ENCODE measurements at places on chromosomes 16 and 17.

DNA sequence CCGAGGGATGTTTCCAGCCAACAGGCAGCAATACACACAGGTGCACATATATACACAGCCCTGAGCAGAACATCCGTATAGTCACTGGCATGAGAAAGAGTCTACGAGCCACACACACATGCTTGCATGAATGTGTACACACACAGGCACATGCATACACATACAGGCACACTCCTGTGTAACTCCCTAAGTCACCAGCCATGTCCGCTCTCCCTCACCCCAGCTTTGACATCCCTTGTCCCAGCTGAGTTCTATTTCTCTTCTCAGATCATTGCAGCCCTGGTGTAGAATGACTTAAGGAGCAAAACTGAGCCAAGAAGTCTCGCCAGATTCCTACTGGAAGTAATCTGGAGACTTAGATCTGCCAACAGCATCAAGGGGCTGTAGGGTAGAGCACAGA, 13.1 kb downstream of the CDRT4 start:
- DNase-seq: no peak

GRCh38 chr17:17070931-17071330, 28.7 kb downstream of the MPRIP start:
- DNase-seq: no peak

GRCh38 chr17:10777131-10777807, 26.6 kb downstream of the TMEM238L start:
- no peak for DNase-seq

DNA sequence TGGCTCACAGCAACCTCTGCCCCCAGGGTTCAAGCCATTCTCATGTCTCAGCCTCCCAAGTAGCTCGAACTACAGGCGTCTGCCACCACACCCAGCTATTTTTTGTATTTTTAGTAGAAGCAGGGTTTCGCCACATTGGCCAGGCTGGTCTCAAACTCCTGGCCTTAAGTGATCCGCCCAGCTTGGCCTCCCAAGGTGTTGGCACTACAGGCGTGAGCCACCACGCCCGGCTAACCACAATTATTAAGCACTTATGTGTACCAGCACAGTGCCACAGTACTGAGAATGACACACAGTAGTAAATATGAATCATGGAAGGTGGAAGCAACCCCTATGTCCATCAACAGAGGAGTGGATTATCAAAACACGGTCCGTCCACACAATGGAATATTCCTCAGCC, 49.8 kb downstream of the COTL1 start:
- no peak for DNase-seq

- DNase-seq: no peak
Measured at GRCh38 chr16:47129755-47130435, 13.8 kb downstream of the NETO2 start.

DNA sequence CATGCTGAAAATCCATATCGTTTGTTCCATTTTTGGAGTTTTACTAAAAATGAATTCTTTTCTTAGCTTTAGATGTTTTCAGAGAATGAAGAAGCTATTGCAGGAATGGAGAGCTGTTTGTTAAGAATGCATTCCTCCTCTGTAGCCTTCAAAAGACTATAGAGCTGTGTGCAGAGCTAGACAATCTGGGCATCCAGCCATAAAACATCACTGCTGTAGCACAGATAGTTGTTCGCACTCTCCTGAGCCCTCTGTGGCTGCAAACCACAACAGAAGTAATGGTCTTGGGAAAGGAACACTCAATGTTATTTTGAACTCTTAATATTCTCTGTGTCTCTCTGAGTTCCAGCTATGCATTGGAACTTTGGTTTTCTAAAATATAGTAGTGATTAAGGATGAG, 4.9 kb downstream of the TNRC6C start:
- DNase-seq: no peak

DNA sequence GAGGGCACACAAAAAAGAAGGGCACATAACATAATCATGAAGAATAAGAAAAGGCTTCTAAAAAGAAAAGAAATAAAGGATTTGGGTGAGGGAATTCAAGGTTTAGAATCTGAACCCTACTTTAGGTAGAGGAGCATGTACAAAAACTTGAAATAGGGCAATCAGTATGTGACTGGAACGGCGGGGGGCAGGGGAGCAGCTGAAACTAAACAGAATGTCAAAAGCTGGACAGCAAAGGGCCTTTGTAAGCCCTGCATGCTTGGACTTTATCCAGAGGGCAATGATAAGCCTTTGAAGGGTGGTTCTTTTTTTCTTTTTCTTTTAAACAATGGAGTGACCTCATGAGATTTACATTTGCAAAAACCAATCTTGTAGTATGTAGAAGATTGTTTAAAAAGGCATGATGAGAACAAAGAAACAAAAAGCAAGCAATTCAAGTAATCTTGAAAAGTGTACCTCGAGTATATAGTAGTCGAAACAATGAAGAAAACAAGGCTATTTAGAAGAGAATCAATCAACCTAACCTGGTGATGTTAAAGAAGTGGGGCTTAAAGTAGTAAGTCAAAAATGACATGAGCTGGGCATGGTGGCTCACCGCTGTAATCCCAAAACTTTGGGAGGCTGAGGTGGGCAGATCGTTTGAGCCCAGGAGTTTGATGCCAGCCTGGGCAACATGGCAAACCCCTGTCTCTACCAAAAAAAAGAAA, 46.7 kb upstream of the ANKFY1 start:
- DNase-seq: no peak

GRCh38 chr16:49788572-49788971, 67.3 kb downstream of the ZNF423 start:
- no peak for DNase-seq

- DNase-seq: no peak
Measured at GRCh38 chr17:37278247-37278894, 97.4 kb upstream of the C17orf78 start.

GRCh38 chr17:36935671-36936454, 1.4 kb upstream of the LHX1 start:
- DNase-seq: no peak

DNA sequence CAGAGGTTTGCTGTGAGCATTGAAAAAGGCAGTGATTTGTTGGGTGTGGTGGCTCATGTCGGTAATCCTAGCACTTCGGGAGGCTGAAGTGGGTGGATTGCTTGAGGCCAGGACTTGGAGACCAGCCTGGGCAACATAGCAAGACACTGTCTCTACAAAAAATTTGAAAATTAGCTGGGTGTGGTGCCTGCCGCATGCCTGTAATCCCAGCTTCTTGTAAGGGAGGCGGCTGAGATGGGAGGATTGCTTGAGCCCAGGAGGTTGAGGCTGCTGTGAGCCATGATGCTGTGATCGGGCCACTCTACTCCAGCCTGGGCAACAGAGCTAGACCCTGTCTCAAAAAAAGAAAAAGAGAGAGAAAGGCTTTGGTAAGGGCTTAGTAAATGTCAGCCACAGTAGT, 7.0 kb upstream of the NPIPB2 start:
- DNase-seq: no peak

GRCh38 chr17:78781104-78781892, 775 bp downstream of the CYTH1 start:
- no peak for DNase-seq

GRCh38 chr17:62562656-62563055, 64.8 kb upstream of the MRC2 start:
- DNase-seq: no peak

- DNase-seq: no peak
Measured at GRCh38 chr16:9429646-9430330, 338.3 kb downstream of the HAPSTR1 start.

DNA sequence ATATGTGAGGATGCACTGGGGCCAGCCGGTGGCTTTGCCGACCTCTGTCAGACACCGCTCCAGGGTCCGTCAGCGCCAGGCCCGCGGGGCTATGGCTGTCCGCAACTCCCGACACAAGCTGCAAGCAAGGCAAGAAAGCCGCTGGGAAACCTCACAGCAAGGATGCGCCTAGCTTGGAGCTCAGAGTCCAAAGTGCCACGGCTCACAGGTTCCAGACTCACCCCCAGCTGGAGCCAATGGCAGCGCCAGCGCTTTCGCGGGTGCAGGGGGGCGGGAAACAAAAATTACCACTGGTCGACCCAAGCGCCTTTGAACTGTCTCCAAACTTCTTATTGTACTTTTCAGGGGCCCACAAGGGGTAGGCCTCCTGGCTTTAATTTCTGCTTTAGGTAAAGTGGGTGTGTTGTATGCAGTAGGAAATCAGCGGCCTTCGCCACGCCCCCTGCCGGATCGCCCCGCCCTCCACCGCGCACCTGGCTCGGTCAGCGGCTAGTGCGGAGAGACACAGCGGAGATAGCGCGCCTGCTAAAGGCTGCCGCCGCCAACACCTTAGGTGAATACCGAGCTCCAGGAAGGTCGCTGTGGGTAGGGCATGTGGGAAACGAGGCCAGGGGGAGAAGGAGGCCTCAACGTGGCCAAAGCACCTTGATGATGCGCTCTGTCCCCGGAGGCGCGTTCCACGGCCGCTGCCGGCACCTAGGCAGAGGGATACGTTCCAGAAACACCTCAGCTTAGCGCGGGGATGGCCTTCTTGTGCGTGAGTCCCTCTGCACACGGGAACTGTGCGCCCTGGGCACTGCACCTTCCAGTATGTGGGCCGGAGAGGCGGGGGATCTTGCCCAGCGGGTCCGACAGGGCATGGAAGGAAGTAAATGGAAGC, 61.0 kb upstream of the RBL2 start:
- DNase-seq: peak; percentile 72

GRCh38 chr16:82183004-82183397, 13.0 kb upstream of the MPHOSPH6 start:
- no peak for DNase-seq

- no peak for DNase-seq
Measured at GRCh38 chr17:4591529-4591928, 7.2 kb downstream of the SMTNL2 start.

GRCh38 chr17:78735832-78736525, 46.1 kb downstream of the CYTH1 start:
- no peak for DNase-seq

DNA sequence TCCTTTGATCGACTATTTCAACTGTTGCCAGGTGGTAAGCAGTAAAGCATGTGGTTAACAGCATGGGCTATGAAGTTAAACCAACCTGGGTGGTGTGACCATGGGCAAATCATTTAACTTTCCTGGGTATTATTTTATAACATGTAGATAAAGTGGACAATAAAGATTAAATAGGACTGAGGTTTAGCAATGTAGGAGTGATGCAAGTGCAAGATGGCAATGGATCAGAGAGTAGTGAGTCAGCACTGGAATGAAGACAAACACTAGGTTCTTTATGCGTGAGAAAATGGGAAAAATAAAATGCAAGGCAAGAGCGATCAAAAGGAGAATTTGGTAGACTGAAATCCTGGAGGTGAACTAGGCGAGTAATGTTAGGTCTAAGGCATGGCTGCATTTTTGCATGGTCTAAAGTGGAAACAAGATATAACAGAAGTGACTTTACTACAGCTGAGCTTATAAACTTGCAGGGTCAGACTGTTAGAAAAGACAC, 222.4 kb upstream of the AXIN2 start:
- no peak for DNase-seq

DNA sequence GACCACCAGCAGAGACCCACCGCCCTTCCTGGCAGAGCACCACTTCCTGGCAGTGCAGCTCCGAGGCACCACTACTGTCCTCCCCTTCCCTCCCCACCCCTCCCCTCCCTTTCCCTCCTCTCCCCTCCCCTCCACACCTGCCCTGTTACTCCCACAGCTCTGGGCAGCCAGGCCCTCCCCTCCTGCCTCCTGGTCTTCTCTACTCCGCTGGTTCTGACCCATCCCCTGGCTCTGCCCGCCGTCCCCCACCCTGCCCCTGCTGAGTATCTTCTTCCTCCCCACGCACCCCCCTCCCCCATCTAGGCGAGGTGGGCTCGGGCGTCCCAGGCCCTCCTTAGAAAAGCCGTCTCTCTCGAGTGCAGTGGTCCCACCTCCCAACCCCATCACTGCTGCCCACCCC, 77.7 kb downstream of the AMFR start:
- no peak for DNase-seq

GRCh38 chr16:9527976-9528375, 436.5 kb downstream of the HAPSTR1 start:
- DNase-seq: no peak

DNA sequence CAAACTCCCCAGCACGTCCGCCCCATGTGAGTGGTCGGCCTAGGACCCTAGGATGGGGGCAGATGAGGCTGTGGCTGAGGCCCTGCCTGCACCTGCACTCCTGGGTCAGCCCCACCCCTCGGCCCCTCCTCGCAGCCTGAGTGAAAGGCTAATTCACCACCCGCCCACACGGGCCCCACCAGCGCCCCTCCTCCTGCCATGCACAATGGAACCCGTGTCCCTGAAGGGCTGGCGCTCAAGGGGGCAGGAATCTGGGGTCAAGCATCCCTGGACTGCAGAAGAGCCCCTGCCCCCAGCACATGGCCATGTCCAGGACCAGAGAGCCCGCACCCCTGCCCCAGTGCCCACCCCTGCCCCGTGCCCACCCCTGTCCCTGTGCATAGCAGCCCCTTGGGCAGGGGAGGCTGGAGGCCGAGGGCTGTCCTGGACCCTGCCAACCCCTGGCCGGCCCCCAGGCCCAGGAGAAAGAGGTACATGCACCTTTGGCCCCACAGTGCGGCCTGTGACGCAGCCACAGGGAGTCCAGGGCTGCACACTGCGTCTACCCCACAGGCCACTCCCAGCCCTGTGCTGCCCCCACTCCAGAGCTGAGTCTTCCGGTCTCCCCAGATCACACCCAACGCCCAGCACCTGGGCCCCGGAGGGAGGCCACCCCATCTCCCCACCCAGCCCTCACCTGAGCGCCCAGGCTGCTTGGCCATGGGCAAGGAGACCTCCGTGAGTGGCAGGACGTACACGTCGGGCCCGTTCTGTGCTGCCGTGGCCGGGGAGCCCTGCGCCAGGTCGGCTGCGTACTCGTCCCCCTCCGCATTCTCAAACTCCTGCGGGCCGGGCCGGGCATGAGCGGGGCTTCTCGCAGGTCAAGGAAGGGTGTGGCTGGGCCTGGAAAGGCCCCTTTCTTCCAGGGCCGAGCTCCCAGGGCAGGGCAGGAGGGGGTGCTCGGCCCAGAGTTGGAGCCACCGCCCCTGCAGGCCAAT, 34.6 kb upstream of the PVALEF start:
- DNase-seq: no peak

GRCh38 chr17:6420173-6420641, 14.7 kb downstream of the AIPL1 start:
- no peak for DNase-seq

DNA sequence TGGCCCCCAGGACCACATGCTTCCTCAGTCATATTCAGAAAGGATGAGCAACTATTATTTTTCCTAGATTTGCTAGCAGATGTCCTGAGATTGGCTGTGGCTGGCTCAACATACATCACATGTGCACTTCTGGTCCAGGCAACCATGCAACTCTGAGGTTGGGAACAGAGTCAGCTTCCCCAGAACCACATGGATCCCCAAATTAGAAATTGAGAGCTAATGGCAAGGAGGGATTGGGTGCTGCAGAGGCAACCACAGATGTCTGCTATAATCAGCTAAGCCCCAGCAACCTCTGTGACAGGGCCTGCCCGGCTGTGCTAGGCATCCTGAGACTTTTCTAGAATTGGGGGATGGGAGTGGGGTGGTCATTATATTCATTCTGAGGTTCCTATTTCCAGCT, 33.8 kb upstream of the CLEC18A start:
- DNase-seq: no peak

Measured in activated CD4-positive, CD25-positive, alpha-beta regulatory T cell (primary cell).